Omental fat pad (tissue), 4 donors: ENCODE measurements at places on chromosomes 5 and 9. TPM values are rescaled to one million over a fixed set of nuclear protein-coding genes. Genes with fewer than 3 reads are reported as not detected.

RASA1 gene
- total RNA-seq, result 29.2 TPM

TLX3 gene
- total RNA-seq, result not detected

PTGS1 gene
- total RNA-seq, result 20.0 TPM

FAM153A gene
- 1.3 TPM for total RNA-seq

FLT4 gene
- total RNA-seq, result 8.9 TPM

CATSPER3 gene
- not detected for total RNA-seq

SLC6A18 gene
- not detected for total RNA-seq

CCNO gene
- not detected for total RNA-seq

NDUFAF2 gene
- 27.3 TPM for total RNA-seq

FGFR4 gene
- total RNA-seq, result not detected

GRCh38 chr9:36166168-36166927, 2.8 kb upstream of the CCIN start:
- DNase-seq, result peak; percentile 69

GRCh38 chr5:51468196-51468595, 84.9 kb downstream of the ISL1 start:
- DNase-seq, result no peak

- no peak for DNase-seq
Measured at GRCh38 chr9:114121227-114122135, 22.4 kb upstream of the KIF12 start.

- DNase-seq, result no peak
Measured at GRCh38 chr9:77892955-77893514, 138.6 kb downstream of the GNAQ start.

DNA sequence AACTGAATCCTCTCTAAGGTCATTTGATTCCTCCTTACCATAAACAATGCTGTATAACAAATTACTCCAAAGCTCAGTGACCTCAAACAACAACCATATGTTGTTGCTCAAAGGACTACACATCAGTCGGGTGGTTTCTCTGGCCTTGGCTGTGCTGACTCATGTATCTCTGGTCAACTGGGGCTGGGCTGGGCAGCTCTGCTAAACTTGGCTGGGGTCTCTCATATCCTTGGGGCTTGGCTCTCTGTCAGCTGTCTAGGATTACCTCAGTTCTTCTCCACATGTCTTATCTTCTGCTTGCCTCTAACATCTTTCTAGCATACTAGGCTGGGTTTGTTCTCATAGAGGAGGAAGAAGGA, 86.4 kb downstream of the GALNT10 start:
- no peak for DNase-seq

DNA sequence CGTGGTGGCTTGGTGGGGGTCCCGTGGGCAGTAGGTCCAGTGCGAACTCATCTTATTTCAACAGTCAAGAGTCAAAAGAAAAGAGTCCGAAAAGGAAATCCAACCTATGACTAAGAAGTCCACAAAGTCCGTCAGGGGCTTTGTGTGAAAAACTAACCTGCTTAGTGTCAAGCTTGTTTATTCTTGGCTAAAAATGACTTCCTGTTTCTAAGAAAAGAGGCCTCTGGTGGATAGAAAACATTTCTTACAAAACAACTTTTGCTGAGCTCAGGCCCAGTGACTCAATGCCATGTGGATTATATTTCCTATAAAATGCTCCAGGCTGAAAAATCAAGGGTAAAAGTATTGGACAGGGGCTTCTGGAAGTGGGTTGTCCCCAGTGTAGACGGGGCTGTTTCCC, 105.9 kb downstream of the GADD45G start:
- DNase-seq, result no peak

- no peak for DNase-seq
Measured at GRCh38 chr9:69689991-69690538, 17.9 kb upstream of the APBA1 start.

DNA sequence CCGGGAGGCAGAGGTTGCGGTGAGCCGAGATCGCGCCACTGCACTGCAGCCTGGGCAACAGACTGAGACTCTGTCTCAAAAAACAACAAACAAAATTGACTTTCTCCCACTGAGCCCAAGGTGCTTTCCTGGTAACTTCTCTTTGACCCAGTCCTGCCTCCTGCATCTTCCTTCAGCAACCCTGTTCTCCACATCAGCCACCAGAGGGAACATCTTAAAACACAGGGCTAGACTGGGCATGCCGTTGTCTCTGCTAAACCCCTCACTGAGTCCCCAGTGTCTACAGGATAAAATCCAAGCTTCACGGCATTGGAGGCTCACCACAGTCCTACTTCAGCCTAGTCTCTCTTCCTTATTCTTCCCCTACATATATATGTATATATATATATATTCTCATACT, 39.8 kb upstream of the KCNMB1 start:
- DNase-seq, result no peak

DNA sequence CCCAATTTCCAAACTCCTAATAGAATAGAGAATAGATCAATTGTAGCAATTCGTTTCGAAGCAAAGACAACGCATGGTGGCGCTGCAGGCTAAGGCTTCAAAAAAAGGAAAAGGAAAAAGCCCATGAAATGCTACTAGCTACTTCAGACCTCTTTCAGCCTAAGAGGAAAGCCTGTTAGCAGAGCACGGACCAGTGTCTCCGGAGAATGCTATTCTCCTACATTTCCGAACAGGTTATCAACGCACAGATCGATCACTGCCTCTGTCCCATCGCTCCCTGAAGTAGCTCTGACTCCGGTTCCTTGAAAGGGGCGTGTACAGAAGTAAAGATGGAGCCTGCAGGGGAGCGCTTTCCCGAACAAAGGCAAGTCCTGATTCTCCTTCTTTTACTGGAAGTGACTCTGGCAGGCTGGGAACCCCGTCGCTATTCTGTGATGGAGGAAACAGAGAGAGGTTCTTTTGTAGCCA, at the start of gene PCDHB15:
Gene PCDHB15, plus strand, starts transcription at position 146 of the 468 bp plus-strand sequence. Its CDS starts 184 bp downstream, at position 330.
- DNase-seq, result no peak

GRCh38 chr9:100011062-100011681, 87.6 kb downstream of the ERP44 start:
- no peak for DNase-seq

- DNase-seq, result no peak
Measured at GRCh38 chr5:15252331-15252730, 247.6 kb upstream of the FBXL7 start.

GRCh38 chr5:67725604-67726003, 490.0 kb upstream of the PIK3R1 start:
- DNase-seq, result no peak

DNA sequence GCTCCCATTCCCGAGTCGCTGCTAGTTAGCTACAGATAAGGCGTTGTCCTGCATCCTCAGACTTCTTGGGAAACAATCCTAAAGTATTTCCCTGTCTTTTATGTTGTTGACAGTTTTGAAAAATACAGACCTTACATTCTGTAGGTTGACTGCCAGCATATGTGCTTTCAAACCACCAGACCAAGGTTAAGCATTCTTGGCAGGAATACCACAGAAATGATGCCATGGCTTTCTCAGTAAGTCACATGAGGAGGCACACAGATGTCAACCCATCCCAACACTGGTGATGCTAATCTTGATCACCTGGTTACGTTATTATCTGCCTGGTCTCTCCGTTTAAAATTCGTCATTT, 871 bp downstream of the GLE1 start:
- DNase-seq, result no peak

DNA sequence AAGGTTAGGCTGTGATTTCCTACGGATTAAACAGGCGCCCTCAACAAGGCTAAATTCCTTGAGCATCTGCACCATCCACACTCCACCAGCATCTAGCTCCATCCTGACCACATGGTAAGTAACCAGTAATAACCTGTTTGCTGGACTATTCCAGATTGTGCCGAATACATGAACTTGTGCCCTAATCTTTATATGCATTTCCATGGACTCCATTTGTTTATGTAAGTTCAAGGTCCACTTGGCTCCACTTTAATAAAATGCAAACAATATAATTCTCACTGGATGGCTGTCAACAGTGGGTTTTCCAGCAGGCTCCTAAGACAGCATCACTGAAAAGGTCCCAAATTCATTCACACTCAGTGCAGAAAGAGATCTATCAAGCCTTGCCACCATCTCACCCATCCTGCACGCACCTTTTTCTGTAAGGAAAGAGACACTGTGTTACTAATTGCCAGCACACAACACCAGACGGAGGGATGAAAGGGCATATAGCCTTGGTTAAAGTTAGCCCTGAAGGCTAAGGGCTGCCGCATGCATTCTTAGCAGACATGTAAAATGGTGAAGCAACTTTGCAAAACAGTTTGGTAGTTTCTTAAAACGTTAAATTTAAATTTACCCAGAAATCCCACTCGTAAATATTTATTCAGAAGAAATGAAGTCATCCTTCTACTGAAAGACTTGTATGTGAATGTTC, 88.7 kb downstream of the GLIS3 start:
- DNase-seq, result no peak

DNA sequence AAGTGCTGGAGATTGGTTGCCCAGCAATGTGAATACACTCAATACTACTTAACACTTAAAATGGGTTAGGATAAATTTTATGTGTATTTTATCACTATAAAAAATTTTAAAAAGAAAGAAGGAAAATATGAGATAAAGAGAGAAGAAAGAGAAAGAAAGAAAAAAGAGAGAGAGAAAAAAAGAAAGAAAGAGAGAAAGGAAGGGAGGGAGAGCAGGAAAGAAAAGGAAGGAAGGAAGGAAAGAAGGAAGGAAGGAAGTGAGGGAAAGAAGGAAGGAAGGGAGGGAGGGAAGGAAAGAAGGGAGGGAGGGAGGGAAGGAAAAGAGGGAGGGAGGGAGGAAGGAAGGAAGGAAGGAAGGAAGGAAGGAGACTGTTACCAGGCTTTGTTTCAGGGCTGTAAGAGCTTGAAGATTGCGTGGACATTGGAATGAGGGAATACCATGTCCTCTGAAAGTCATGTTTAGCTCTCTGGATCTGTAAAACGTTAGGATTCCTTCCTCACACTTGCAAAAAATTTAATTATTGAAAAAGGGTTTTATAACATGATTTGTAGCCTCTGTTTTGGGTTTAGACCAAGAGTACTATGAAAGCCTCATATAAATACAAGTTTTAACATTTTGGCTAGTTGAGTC, 152.3 kb upstream of the DAP start:
- DNase-seq, result no peak

GRCh38 chr5:1527533-1528205, 3.9 kb upstream of the LPCAT1 start:
- no peak for DNase-seq

DNA sequence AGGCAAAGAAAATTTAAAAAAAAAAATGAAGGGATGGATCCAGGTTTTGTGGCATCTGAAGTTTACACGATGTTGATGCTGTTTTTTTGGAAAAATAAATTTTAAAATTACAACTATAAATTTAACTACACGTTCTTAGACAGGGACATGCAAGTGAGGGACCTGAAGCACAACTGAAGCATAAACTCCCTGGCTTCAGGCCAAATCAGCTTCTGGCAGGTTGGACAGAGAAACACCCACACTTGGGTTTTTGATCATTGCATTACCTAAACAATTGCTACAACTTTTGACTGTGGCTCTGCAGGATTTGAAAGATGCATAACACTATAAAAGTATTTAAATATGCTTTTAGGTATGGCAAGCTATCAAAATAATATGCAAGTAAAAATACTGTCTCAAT, 1318.3 kb upstream of the DMAC1 start:
- no peak for DNase-seq

DNA sequence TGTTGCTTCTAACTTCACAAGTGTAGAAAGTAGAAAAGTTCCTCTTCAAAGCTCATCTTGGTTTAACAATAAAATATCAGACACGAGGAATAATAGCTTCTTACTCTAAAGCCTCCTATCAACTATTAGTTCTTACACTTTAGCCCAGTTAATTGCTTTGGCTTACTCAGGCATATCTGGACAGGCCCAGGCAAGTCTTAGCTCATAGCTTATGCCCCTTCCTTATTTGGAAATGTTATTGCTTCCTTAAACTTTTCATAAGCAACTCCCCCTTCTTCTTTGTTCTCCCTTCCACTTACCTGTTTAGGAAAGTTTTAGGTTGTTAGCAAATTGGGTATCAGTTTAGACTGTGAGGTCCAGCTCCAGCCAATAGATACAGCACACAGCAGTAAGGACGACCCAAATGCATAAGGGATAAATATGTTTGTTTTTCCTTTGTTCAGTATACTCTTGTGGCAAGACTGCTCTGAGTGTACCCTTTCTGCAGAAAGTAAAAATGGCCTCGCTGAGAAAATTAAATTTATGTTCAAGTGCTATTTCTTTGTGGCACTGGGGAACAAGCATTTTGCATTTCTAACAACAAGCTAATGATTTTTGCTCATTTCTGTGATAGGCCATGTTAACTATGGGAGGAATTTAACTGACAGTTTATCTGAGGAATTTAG, 162.1 kb downstream of the SMC2 start:
- DNase-seq, result no peak

GRCh38 chr5:175814691-175815090, 56.7 kb upstream of the CPLX2 start:
- DNase-seq, result no peak

- no peak for DNase-seq
Measured at GRCh38 chr9:101121836-101122399, 93.4 kb downstream of the PLPPR1 start.

GRCh38 chr5:82480331-82480730, 202.2 kb upstream of the RPS23 start:
- DNase-seq, result no peak

DNA sequence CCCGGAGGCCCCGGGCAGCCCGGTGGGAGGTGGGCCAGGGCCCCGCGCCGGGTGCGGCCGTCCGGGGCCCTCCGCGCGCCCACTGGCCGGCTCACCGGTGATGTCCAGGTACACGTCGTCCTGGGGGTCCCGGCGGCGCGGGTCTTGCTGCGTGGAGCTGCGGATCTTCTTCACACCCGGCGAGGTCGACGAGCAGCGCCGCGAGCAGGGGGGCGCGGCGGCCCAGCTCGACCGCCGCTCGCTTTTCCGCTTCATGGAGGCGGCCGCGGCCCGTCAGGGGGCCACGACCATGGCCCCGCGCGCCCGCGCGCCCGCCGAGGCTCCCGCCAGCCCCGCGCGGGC, 548 bp downstream of the CDC14B start:
- no peak for DNase-seq

DNA sequence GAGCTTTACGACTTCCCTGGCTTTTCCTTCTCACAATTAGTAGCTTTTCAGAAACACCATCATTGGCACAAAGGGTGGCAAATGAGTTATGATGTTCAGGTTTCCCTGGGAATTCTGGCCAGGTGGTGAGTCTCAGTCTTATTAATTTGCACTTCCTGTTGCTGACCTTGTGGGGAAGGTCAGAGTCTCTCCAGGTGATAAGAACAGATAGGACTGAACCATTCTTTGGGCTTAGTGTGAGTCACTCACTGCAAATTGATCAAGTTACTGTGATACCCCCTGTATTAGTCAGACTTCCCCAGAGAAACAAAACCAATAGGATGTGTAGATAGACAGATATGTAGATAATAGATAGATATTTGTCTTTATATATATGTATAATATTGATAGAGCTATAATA, 53.8 kb upstream of the RANBP3L start:
- no peak for DNase-seq
